ENCODE measurements at places on chromosomes 2 and 18.

DNA sequence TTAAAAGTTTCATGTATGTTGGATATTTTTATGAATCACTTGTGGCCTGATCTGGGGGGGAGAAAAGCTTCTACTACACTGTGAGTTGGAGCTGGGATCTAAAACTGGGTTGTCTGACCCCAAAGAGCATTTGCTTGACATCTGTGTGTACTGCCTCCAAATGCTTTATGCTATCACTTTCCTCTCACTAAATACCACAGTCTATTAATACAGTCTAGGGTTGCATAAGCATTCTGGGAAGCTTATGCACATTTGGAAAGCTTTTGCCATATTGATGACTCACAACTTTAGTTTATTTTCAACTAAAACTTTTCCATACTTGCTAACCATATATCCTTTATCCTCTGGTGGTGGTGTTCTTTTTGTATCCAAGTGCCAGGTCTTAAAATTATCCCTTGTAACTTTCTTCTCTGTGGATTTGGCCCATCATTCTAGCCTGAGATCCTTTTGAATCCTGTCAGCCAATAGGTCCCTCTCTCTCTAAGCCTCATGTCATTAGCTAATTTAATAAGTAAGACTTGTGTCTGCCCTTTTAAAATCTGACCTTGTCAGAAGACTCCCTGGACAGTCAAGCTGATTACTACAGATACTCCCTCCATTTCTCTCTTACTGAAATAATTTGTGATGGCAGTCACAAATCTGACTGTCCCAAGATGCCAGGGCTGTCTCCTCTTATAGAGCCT lies 72.7 kb downstream of the NXPH2 start:
- no peak for DNase-seq

- DNase-seq: no peak
These were observed 103.0 kb upstream of the AGAP1 start for GRCh38 chr2:235390816-235391194.

- no peak for DNase-seq
These were observed 63.8 kb downstream of the RTP5 start for GRCh38 chr2:241933179-241933911.

DNA sequence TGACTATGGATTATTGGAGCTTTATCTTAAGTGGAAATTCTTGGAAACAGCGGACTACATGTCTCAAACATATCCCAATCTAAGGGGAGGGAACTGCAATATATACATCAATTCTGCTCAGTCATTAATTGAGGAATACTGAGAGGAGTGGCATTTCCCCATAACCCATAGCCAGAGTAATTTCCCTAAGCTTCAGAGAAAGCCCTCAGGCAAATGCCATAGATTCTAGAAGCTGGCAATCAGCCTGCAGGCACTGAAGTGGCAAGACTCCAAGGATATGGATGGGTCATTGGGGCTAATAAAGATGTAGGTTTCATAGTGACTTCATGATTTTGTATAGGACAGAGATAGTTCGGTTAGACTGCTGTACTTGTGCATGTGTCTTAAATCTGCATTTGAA lies 1960.5 kb upstream of the PIK3C3 start:
- no peak for DNase-seq

DNA sequence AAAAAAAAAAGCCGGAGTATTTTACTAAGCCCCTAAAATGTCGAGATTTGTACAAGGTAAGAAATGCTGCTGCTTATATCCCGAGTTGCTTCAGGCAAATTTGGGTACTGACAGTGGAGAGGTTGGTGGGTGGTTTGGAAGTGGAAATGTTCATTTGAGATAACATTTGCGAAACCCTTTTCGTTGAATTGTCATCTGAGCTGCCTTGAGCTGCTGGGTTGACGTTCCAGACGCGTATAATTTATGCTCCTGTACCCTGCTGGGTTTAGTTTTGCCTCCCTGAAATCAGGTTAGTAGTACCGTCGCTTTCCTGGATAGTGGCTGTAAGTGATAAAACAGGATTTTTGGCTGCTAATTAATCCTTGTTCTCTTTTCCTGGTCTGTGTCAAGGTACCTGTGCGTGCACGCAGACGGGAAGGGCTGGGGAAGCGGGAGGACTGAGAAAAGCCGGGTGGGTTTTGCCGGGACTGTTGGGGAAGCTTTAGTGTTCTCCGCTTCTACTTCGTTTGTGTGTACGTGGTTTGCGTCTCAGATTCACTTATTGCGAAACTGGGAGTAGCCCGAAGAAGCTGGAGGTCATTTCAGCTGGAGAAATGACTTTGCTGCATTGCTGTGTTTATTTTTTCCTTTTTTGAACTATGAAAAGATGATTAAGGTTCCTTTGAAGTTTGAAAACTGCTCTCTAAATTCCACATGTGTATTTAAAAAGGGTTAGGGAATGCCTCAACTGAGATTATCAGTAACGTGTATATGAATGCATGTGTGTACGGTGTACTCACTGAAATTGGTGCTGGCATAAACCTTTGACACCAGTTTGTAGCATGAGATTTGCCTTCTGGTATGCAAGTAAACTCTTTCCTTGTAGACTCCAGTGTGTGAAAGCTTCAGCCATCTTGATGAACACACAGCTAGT lies 709 bp downstream of the UGP2 start:
- DNase-seq: no peak

DNA sequence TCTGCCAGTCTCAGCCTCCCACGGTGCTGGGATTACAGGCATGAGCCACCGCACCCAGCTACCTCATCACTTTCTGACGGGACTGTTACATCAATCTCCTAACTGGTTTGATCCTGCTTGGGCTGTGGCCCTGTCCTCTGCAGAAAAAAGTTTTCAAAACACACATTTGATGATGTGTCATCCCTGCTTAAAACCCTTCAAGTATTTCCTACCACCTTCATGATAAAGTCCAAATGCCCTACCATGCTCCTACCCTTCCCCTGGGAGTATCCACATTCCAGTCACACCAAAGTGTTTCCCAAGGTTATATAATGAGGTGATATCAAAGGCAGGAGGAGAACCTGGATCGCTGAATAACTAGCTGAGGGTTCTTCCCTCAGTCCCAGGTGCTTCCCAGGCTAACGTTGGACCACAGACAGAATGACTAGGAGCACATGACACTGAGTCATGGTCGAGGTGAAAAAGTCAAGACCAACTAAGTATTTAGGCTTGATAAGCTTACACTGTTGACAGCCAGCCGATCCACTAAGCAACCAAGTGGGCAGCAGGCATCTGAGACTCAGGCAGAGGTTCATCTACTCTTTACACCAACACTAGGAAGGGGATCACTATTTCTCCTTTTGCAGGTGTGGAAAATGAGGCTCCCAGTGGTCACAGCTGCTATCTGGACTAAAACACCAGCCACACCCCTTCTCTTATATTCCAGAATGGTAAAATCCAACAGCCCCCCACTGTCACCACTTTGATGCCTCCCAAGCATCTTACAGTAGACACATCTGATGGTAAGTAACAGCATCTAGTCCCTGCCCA lies 31.8 kb downstream of the CYRIA start:
- no peak for DNase-seq

GRCh38 chr2:195160963-195161362 lies 496.1 kb upstream of the SLC39A10 start:
- DNase-seq: no peak

- DNase-seq: no peak
These were observed 82.0 kb downstream of the GPD2 start for GRCh38 chr2:156518138-156518537.

GRCh38 chr2:217512728-217513127 lies 490.1 kb downstream of the TNS1 start:
- no peak for DNase-seq

Measured in activated effector memory CD4-positive, alpha-beta T cell treated with anti-CD3 and anti-CD28 coated beads, Interleukin-2, amount 50 U/mL, for 16 hours (primary cell).